ENCODE measurements at places on chromosomes 7 and 10. TPM values are rescaled to one million over a fixed set of nuclear protein-coding genes. Genes with fewer than 3 reads are reported as not detected.

CD36 gene
- 13.7 TPM for total RNA-seq

SAMD9L gene
- total RNA-seq, result 7.4 TPM

DNA sequence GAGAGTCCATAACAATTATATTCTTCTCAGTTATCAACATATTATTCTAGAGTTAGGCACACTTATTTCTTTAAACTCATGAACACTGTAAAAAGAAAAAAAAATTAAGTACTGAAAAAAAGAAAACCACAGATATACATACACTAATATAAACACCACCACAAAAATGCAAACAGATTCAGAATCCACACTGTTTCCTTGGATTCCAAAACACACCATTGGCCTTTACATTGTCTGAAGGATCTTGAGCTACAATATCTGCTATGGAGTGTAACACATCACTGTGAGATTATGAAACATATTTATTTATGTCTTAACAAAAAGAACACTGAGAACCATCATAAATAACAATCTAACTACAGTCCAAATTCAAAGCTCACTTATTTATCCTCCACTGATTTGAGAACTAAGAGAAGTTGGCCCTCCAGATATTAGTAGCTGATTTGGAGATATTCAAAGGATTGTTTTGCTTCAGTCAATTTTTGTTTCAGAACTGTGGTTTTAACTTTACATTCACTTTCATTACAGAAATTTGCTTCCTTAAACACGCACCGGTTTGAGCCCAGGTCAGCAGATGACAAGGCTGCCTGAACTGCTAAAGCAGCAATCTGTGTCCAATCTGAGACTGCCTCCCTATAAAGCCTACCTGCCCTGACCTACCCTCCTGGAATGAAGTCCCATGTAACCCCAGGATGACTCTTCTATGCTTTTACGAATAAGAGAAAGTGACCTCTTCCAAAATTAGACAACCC, 47.0 kb upstream of the CDK1 start:
- DNase-seq, result no peak

- no peak for DNase-seq
Observed at GRCh38 chr7:117134889-117135552, 181.7 kb downstream of the ST7 start.

EMX2 gene
- total RNA-seq, result not detected

SFR1 gene
- 3.1 TPM for total RNA-seq

GRCh38 chr7:31382722-31383121, 42.2 kb upstream of the NEUROD6 start:
- DNase-seq, result no peak

FGFR2 gene
- total RNA-seq, result 30.3 TPM
